ENCODE measurements at places on chromosomes 6 and 20.

DNA sequence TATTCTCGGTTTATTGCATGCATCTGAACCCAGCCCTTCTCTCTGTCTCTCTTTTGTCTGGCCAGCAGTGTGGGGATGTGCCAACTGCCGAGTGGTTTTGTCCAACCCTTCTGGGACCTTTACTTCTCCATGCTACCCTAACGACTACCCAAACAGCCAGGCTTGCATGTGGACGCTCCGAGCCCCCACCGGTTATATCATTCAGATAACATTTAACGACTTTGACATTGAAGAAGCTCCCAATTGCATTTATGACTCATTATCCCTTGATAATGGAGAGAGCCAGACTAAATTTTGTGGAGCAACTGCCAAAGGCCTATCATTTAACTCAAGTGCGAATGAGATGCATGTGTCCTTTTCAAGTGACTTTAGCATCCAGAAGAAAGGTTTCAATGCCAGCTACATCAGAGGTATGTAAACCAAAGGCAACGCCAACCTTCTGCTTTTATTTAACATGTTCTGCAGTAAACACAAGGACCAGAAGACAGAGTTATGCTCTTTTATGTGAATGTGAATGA lies 65.8 kb downstream of the ADGRG6 start:
- DNase-seq: no peak

DNA sequence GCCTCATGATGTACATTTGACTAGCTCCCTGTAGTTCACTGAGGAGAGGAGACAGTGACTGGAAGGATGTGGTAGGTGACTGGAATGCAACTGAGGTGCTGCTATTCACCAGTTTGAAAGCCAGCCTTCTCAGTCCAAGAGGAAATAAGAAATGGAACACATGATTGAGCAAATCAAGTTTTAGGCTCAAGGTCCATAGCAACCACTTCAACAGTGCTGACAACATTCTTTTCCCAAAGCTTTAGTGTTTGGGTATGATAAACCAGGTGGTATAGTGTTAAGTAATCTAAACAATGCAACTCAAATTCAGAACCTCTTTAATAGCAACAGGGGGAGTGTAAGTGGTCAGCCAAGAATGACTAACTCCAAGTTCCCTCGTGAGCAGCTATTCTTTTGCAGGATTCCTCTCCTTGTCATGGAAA lies 9.2 kb downstream of the ZHX3 start:
- DNase-seq: no peak

DNA sequence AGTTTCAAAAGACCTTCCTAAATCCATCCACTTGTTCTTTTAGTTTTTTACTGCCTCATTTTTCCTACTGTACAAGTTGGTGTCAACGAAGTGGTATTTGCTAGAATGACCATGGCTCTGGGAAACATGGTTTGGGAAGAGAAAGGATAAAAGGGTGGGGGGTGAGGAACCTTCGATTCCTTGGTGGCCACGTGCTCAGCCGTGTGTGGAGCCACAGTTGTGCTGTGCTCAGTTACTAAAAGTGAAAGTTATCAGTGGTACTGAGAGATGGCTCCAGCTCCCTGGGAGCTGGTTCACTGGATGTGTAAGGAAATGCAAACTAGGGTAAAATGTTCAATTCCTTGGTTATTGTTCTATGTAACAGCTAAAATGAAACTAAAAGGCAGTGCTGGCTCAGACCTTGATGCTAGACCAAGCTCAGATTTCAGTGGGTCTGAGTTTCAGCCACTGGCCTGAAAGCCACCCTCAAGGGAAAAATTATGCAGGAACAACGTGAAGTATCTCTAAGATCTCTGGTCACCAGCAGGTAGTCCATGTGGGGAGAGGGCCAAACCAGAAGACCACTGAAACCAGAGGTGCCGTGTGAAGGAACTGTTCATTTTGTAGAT lies 7.4 kb upstream of the SLC22A2 start:
- no peak for DNase-seq

DNA sequence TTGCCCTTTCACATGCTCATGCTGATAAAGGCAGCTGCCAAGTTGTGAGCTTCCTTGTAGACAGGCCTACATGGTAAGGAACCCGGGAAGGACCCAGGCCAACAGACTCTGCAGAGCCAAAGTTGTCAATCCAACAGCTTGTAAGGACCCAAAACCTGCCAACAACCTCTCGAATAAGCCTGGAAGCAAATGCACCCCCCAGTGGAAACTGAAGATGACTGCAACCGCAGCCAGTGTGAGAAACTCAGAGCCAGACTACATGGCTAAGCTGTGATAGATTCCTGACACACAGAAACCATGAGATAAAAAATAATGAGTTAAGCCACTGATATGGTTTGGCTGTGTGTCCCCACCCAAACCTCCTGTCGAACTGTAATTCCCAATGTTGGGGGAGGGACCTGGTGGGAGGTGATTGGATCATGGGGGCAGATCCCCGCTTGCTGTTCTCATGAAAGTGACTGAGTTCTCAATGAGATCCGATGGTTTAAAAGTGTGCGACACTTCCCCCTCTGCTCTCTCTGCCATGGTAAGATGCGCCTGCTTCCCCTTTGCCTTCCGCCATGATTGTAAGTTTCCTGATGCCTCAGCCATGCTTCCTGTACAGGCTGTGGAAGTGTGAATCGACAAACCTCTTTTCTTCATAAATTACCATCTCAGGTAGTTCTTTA lies 18.8 kb upstream of the CLPSL2 start:
- DNase-seq: no peak

DNA sequence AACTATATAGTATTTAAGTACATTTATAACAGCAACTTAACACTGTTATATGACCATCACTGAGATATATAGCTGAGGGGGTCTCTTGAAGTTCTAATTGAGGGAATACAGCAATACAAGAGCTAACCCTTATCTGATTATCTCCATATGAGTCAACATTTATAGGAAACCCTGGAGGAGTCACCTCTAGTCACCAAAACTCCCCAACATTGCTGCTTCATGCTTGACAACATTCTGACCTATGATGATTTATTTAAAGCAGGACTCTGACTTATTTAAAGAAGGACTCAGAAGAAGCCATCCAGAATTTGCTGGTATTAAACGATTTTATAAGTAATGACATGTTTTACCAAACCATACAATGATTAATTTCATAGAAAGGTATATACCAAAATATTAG lies 182.6 kb upstream of the NOX3 start:
- DNase-seq: no peak

DNA sequence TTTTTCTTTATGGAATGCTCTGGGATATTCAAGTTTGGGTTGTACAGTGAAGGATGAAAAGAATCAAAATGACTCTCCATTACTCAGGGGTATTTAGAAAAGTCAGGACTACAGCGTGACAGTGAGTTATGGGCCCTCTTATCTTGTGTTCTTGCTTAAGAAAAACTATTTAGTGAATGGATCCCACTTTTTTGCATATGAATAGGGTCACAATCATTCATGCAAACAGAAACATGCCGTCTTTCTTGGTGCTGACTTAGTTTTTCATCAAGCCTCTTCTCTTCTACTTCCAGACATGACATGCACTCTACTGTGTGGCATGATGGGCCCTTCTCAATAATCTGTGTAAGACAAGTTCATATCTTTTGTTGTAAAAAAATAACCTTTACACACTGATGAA lies 488.4 kb upstream of the MMS22L start:
- no peak for DNase-seq

- DNase-seq: no peak
These were observed 130.5 kb downstream of the CRYBG1 start for GRCh38 chr6:106490974-106491373.

DNA sequence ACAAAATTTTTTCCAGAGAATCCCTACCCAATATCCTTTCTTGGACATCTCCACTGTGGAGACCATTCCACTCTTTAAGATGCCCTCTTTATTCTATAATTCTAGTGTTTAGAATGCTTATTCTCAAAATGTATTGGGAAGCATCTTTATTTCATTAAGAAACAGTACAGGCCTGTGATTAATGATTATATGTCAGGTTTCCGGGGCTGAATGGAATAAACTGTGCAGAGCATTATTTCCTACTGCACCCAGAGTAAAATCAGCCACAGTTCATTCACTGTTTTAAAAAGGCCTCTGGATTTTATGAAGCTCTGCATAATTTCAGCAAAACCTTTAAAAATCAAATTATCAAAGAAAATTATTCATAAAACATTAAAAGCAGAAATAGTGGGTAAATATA lies 42.6 kb downstream of the DSE start:
- DNase-seq: no peak

- DNase-seq: no peak
These were observed 4.1 kb upstream of the AIF1 start for GRCh38 chr6:31610968-31611367.

GRCh38 chr20:32116079-32116521 lies 6.6 kb downstream of the TM9SF4 start:
- DNase-seq: no peak

DNA sequence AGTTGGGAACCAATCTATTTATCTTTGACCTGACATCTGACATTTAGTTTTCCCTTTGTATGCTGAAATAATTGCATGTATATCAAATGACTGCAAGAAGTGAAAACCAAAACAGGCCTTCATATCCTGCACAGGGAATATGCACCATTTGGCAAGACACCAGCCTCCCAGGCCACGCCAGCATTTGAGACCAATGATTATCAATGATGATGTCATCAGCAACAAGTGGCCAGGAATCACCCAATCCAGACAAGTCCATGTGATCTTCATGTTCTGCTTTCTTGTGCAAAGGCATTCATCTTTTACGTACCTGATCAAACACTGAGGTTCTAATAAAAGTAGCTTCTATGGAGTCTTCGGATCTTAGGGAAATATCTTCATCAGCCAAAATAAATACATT lies 107.4 kb upstream of the TENT5A start:
- DNase-seq: no peak

GRCh38 chr20:62437927-62438326 lies 10.6 kb upstream of the RBBP8NL start:
- no peak for DNase-seq

GRCh38 chr20:4601630-4602296 lies 119.9 kb upstream of the PRND start:
- no peak for DNase-seq

DNA sequence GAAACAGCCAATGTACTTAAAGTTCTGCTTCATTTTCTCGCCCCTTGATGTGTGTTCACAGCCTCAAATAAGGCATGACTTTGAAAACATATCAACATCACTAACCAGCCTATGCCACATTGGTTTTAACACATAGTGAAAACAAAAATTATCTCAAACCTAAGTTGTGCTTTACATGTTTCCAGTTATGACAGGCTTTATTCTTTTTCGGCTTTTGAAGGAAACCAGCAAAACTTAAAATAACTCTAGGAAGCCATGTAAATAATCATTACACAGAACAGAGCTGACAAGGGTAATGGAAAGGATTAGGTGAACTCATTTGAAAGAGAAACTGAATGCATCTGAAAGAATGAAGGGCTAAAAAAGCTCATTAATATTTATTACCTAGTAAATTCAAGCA lies 42.1 kb downstream of the BMP5 start:
- no peak for DNase-seq

DNA sequence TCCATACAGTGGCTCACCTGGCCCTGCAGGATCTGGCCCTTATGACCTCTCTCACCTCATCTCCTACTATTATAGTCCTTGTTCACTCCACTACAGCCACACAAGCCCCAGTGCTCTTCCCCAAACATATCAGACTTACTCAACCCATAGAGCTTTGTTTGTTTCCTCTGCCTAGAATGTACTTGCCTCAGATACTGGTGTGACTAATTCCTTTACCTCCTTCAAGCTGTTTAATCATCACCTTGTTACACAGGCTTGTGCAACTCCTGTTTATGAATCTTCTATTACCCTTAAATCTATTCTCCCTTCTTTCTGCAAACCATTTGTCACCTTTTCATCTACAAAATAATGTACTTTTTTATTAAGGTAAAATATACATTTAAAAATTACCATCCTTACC lies 3.2 kb downstream of the DEFB125 start:
- DNase-seq: no peak

DNA sequence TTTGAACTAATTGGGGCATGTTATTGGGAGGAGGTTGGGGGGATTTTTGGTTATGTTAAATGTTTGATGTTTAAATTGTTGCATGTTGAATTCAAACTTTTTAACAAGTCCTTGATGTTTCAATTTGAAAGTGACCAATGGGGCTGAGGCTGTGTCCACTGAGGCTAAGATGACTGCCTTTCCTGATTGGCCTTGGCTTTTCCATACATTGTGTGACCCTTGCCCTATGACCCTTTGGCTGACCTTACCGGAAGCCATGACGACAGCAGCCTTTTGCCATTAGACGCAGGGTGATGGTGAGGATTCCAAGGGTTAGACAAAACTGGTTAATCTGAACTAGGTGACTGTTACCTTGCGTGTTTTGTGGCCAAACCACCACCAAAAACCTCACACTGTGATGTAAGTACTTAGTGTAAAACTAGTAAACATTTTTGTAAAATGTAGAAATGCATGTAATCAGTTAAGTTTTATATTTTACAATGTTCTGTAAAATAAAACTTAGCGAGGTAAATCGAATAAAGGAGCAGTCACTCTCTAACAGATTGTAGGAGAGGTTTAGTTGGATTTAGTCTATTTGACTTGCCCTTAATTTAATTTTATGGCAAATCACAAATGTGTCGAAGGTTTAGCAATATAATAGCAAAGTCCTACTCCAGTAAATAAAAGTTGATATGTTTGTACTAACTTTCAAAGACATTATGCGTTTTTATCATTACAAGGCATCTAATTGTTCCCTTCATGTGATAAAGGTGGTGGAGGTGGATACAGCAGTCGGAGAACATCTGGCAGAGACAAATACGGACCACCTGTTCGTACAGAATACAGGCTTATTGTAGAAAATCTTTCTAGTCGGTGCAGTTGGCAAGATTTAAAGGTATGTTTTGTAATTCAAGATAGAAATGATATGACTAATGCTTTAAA lies 1.6 kb downstream of the SRSF6 start:
- no peak for DNase-seq

GRCh38 chr6:72861935-72862432 lies 240.1 kb downstream of the KCNQ5 start:
- DNase-seq: no peak

GRCh38 chr20:52895235-52895634 lies 76.9 kb upstream of the TSHZ2 start:
- DNase-seq: no peak

- DNase-seq: no peak
These were observed 39.3 kb downstream of the ATXN1 start for GRCh38 chr6:16721977-16722376.

DNA sequence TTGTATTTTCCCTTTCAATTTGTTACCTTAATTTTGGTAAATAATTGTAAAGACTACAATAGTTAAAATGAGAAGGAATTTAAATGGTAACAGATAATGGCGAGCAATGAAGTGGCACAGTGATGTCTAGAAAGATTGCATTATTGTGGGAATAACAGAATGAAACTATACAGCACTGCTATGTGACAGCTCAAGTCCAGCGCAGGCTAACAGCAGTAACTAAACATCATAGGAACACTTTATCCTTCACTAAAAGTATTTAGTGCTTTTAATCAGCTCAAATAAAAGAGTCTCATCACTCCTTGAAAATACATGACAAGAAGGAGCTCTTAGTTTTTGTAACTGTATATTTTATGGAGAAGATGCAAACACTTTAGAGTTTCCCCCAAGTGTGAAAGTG lies 190.8 kb downstream of the TENT5A start:
- no peak for DNase-seq
